ENCODE measurements at places on chromosomes 12 and 14.

GRCh38 chr12:92208613-92209121, 63.0 kb upstream of the BTG1 start:
- H3K36me3 ChIP-seq = peaks cover 3% of the 10 kb centered on the region
- DNase-seq = no peak
- H3K4me3 ChIP-seq = no peak overlapping the region
- H3K27me3 ChIP-seq = peaks cover 5% of the 10 kb centered on the region
- H3K4me1 ChIP-seq = no peaks in the 10 kb centered on the region

DNA sequence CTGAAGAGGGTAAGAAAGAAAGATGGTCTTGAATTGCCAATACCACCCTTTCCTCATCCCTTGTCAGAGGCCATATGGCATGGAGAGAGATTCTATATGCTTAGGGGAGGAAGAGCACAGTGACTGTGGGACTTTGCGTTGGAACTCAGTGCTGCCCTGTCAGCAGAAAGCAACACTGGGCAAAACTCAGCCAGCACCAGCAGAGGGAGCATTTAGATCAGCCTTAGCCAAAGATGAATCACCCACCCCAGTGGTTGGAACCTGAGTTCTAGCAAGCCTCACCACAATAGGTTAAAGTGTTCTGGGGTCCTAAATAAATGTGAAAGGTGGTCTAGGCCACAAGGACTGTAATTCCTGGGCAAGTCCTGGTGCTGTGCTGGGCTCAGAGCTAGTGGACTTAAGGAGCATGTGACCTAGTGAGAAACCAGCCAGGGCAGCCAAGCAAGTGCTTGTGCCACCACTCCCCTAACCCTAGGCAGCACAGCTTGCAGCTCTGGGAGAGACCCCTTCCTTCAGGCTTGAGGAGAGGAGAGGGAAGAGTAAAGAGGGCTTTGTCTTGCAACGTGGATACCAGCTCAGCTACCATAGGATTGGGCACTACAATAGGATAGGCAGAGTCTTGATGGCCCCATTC, 11.4 kb upstream of the BCAT1 start:
- no peak for DNase-seq
- no peaks in the 10 kb centered on the region for H3K27me3 ChIP-seq
- H3K4me3 ChIP-seq = no peak overlapping the region
- H3K4me1 ChIP-seq = no peaks in the 10 kb centered on the region

DNA sequence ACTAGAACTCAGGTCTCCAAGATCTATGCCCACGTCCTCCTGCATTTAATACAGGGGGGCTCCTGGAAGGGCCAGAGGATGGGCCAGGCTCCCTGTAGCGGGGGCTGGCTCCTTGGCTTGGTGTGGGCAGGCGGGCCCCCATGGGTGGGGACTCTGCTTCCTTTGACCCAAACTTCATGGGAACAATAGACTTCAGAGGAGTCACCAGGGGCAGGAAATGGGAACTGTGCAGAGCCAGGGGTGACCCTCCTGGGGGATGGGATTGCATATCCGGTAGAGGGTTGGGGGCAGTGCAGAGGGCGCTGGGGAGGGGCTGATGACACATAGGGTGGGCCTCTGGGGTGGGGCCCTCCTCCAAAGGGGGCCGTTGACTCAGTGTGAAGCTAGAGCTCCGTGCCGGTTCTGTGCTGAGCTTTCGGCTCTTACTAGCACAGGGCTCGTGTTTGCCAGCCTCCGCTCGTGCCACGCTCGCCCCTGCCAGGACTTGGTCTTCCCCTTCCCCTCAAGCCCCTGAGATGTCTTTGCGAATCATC, 4.6 kb downstream of the TEAD4 start:
- peaks cover 30% of the 10 kb centered on the region for H3K27me3 ChIP-seq
- H3K4me1 ChIP-seq = peaks cover 16% of the 10 kb centered on the region
- DNase-seq = no peak
- H3K27ac ChIP-seq = no peak overlapping the region

GRCh38 chr12:12779529-12779928, 5.9 kb upstream of the APOLD1 start:
- peaks cover 6% of the 10 kb centered on the region for H3K36me3 ChIP-seq
- no peak overlapping the region for H3K4me3 ChIP-seq
- DNase-seq = no peak
- H3K27ac ChIP-seq = peak overlapping the region; percentile 32
- peaks cover under 1% of the 10 kb centered on the region for H3K4me1 ChIP-seq

GRCh38 chr12:124094733-124095132, 121.7 kb downstream of the ZNF664 start:
- no peak overlapping the region for H3K4me3 ChIP-seq
- peaks cover 7% of the 10 kb centered on the region for H3K27me3 ChIP-seq
- no peak for DNase-seq
- H3K27ac ChIP-seq = no peak overlapping the region

GRCh38 chr12:39395866-39396265, 47.1 kb downstream of the KIF21A start:
- no peaks in the 10 kb centered on the region for H3K36me3 ChIP-seq
- peak overlapping the region; percentile 72 for H3K27ac ChIP-seq
- no peaks in the 10 kb centered on the region for H3K27me3 ChIP-seq
- no peak for DNase-seq
- peaks cover 33% of the 10 kb centered on the region for H3K4me1 ChIP-seq

- H3K4me1 ChIP-seq = no peaks in the 10 kb centered on the region
- H3K36me3 ChIP-seq = no peaks in the 10 kb centered on the region
Observed at GRCh38 chr14:101665478-101666078, 95.9 kb upstream of the PPP2R5C start.

GRCh38 chr14:75023108-75023507, 20.4 kb downstream of the EIF2B2 start:
- H3K36me3 ChIP-seq = peaks cover 29% of the 10 kb centered on the region
- H3K27me3 ChIP-seq = no peaks in the 10 kb centered on the region
- no peak overlapping the region for H3K27ac ChIP-seq
- DNase-seq = no peak
- H3K4me1 ChIP-seq = peaks cover 7% of the 10 kb centered on the region

DNA sequence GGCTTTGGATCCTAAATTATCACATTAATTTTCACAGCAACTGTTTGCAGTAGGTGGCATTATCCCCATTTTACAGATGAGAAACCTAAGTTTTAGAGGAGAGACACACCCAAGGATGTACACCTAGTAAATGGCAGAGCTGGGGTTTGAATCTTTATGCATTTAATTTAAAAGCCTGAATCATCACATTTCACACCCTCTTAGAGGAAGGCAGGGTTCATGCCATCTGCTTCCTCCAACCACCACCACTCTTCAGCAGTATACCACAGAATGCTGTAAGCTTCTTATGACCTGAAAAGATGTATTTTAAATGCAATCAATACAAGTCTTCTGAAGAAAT, 90.3 kb downstream of the CRADD start:
- H3K27me3 ChIP-seq = no peaks in the 10 kb centered on the region
- H3K4me1 ChIP-seq = peaks cover 19% of the 10 kb centered on the region
- H3K4me3 ChIP-seq = no peak overlapping the region

DNA sequence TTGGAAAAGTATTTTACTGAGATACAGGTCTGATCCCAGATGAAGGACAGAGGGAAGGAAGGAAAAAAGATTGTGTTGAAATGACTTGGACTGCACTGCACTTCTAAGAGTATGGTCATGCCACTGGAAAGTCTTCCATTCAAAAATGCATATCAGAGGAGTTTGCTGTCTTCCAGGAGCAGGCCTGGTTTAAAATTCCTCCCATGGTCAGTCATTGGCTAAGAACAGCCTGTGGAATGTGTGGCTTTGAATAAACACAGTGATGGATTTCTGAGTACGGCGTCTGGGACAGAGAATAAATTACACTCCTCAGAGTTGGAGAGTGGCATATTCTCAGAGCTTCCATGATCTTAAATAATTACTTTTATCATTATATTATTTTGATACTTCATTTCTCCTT, 245.8 kb upstream of the PDZRN4 start:
- no peak overlapping the region for H3K4me3 ChIP-seq
- no peaks in the 10 kb centered on the region for H3K4me1 ChIP-seq
- no peaks in the 10 kb centered on the region for H3K36me3 ChIP-seq
- no peak overlapping the region for H3K27ac ChIP-seq

DNA sequence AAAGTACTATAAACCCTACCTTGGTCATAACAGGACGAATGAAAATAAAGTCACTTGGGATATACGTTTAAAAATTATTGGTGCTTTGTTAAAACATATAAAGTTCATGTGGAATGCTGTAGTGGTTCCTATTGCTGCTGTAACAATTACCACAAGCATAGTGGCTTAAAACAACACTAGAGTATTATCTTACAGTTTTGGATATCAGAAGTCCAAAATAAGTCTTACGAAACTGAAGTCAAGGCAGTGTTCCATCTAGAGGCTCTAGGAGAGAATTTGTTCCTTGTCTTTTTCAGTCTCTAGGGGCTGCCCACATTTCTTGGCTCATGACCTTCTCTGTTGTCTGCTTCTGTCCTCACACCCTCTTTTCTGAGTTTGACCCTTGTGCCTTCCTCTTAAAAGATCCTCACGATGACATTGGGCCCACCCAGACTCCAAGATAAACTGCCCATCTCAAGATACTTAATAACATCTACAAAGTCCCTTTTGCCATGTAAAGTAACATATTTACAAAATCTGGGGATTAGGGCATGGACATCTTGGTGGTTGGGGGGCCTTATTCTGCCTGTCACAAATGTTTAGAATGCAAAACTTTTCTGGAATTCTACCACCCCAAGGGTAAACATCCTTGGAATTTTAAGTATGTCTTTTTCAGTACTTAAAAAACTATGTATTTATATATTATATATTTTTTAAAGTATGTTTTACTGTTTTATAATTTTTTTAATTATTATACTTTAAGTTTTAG, 178.1 kb downstream of the ETNK1 start:
- no peak for DNase-seq
- no peak overlapping the region for H3K27ac ChIP-seq
- H3K27me3 ChIP-seq = no peaks in the 10 kb centered on the region
- H3K4me1 ChIP-seq = no peaks in the 10 kb centered on the region

DNA sequence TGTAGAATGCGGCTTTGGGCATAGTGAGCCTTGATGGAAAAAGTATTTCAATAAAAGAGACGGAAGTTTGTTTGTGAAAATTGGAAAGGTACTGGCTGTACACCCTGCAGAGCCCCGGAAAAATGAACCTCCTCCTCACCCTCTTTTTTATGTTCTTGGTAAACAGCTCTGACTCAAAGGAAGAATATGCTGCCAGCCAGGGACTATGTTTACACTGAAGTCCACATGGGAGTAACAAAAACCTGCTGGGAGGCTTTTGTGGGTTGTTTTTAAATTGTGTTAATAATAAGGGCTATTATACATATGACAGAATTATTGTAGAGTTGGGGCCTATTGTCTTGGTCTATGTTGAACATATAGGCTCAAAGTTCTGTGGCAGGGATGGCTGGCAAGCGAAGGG, 70.7 kb downstream of the TTC8 start:
- H3K27me3 ChIP-seq = peaks cover 7% of the 10 kb centered on the region
- H3K4me3 ChIP-seq = no peak overlapping the region
- H3K36me3 ChIP-seq = no peaks in the 10 kb centered on the region
- H3K4me1 ChIP-seq = no peaks in the 10 kb centered on the region
- no peak overlapping the region for H3K27ac ChIP-seq

- no peak overlapping the region for H3K27ac ChIP-seq
- no peak overlapping the region for H3K4me3 ChIP-seq
- H3K36me3 ChIP-seq = no peaks in the 10 kb centered on the region
- peak; percentile 68 for DNase-seq
- peaks cover 7% of the 10 kb centered on the region for H3K27me3 ChIP-seq
- peaks cover 4% of the 10 kb centered on the region for H3K4me1 ChIP-seq
Observed at GRCh38 chr14:105073720-105074600, 8.7 kb upstream of the GPR132 start.

DNA sequence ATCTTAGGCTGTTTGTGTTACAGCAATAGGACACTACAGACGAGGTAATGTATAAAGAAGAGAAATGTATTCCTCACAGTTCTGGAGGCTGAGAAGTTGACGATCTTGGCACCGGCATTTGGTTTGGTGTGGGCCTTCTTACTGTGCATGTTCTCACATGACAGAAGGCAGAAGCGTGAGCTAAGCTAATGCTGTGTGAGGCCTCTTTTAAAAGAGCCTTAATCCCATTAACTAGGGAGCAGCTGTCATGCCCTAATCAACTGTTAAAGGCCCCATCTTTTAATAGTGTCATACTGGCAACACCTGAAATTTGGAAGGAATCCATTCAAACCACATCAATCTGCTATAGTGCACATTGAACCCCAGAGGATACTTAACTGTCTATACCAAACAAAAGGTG, 992.9 kb downstream of the GALC start:
- H3K36me3 ChIP-seq = no peaks in the 10 kb centered on the region
- H3K4me3 ChIP-seq = no peak overlapping the region
- H3K27me3 ChIP-seq = no peaks in the 10 kb centered on the region
- H3K27ac ChIP-seq = no peak overlapping the region
- DNase-seq = no peak
- H3K4me1 ChIP-seq = peaks cover 9% of the 10 kb centered on the region

- H3K27ac ChIP-seq = no peak overlapping the region
- peaks cover 3% of the 10 kb centered on the region for H3K27me3 ChIP-seq
- no peak for DNase-seq
- H3K4me1 ChIP-seq = peaks cover 18% of the 10 kb centered on the region
- peaks cover 9% of the 10 kb centered on the region for H3K36me3 ChIP-seq
Observed at GRCh38 chr12:1365703-1366102, 228.7 kb downstream of the FBXL14 start.

GRCh38 chr12:116366456-116366776, 88.9 kb upstream of the MED13L start:
- no peak overlapping the region for H3K27ac ChIP-seq
- H3K27me3 ChIP-seq = no peaks in the 10 kb centered on the region
- no peak for DNase-seq
- peaks cover 27% of the 10 kb centered on the region for H3K4me1 ChIP-seq
- no peak overlapping the region for H3K4me3 ChIP-seq
- no peaks in the 10 kb centered on the region for H3K36me3 ChIP-seq

- H3K4me1 ChIP-seq = peaks cover 4% of the 10 kb centered on the region
- H3K36me3 ChIP-seq = no peaks in the 10 kb centered on the region
- no peak overlapping the region for H3K27ac ChIP-seq
- no peak overlapping the region for H3K4me3 ChIP-seq
- H3K27me3 ChIP-seq = no peaks in the 10 kb centered on the region
Observed at GRCh38 chr12:77308056-77308455, 242.7 kb upstream of the E2F7 start.

DNA sequence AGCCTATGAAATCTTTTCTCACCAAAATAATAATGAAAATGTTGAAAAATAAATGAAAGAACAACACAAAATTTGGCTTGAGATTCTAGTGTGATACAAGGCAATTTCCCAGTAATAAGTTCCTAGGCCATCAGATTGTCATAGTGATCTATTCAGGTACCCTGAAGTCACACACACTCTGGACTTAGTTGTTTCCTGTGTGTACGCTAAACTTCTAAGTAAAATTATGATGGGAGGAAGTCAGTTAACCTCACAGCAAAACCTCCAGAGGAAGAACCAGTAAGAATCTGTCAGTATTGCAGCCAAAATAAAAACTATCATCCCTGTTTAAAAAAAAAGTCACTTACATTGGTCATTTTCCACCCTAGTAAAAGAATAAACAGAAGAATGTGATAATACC, 81.9 kb downstream of the DBX2 start:
- H3K4me1 ChIP-seq = no peaks in the 10 kb centered on the region
- no peak overlapping the region for H3K27ac ChIP-seq
- DNase-seq = no peak
- H3K27me3 ChIP-seq = peaks cover 17% of the 10 kb centered on the region
